Activated CD8-positive, alpha-beta memory T cell treated with anti-CD3 and anti-CD28 coated beads for 1 hour (primary cell): ENCODE measurements at places on chromosomes 2 and 18.

- DNase-seq: peak; percentile 69
Measured at GRCh38 chr18:48940854-48941611, 9.7 kb downstream of the SMAD7 start.

DNA sequence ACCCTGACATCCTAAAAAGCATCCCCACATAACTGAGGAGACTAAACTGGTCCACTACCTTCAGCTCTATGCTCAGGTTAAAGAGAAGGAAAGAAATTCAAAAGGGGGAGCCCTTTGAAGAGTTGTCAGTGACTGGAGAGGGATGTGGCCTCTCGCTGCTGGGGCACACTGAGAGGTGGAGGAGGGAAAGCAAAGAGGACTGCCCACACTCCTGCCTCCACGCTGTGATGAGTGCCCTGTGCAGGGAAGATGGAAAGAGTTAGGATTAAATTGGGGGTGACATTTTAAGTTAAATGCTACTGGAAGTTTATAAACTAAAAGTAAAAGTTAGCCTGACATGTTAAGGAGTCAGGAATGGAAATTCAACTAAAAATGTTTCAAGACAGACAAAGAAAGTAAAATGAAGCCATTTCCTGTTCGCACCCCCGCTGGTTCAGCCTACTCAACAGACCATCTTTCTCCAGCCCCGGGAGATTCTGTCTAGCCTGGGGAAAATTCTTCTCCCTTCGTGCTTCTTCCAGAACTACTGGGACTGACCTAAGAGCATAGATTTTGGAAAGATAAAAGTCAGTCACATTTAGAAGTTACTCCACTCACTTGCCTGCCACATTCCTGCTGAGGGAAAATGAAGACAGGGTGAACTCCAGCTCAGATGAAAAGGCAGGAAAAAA is 17.8 kb upstream of the INO80C start:
- no peak for DNase-seq

DNA sequence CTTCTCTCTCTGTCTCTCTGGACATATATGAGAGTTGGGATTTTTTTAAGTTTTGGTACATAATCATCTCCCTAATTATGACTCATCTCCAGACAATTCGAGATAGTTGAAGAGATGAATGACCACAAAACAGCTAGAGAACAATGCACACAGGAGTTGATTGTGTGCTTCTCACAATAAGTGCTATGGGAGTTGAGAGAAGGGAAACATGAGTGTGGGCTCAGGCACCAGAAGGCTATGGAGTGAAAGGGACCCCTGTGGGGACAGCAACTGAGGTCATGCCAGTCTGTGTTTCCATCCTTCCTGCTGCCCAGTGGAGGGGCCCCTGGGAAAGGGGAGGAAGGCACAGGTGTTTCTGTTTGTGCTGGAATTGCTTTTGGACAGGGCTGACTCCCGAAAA is 6.5 kb upstream of the YWHAQ start:
- no peak for DNase-seq

- DNase-seq: no peak
Measured at GRCh38 chr2:104501342-104501741, 352.6 kb upstream of the POU3F3 start.

GRCh38 chr18:79962835-79963657 is 1.4 kb upstream of the HSBP1L1 start:
- no peak for DNase-seq

GRCh38 chr2:71719520-71720282 is 266.3 kb downstream of the DYSF start:
- no peak for DNase-seq

DNA sequence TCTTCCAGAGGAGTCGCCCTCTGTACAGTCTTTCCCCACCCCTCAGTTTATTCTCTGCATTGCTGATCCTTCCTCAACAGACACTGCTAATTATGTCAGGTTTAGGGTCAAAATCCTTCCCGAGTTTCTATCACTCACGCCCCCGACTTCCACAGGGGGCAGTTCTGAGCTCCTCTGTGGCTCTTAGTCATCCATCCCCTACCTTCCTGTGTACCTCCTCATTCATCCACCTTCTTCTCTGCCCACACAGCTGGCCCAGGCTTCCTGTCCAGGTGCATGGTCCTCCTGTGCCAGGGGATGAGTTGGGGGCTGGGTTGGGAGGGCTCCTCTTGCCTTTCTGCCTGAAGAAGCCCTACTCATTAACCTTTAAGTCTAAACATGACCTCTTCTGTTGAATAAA is 202.9 kb downstream of the ARL4C start:
- DNase-seq: no peak

DNA sequence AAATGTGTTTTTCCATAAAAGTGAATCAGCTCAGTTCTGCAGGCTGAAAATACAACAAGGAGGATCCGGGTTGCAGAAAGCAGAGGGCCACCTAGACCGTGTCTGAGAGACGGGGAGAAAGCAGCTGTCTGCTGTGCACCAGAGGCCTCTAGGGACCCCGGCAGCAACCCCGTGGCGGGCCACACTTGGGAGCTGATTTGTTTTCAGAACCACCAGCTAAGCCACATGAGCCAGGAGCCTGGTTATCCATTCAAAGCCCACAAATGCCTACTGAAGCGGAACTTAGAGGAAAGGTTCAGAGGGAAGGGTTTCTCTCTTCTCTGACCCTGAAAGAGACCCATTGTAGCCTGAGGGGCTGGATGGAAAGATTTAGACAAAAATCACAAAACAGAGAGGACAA is 28.4 kb upstream of the ID2 start:
- no peak for DNase-seq

- no peak for DNase-seq
Measured at GRCh38 chr2:152627351-152627957, 89.8 kb downstream of the PRPF40A start.

DNA sequence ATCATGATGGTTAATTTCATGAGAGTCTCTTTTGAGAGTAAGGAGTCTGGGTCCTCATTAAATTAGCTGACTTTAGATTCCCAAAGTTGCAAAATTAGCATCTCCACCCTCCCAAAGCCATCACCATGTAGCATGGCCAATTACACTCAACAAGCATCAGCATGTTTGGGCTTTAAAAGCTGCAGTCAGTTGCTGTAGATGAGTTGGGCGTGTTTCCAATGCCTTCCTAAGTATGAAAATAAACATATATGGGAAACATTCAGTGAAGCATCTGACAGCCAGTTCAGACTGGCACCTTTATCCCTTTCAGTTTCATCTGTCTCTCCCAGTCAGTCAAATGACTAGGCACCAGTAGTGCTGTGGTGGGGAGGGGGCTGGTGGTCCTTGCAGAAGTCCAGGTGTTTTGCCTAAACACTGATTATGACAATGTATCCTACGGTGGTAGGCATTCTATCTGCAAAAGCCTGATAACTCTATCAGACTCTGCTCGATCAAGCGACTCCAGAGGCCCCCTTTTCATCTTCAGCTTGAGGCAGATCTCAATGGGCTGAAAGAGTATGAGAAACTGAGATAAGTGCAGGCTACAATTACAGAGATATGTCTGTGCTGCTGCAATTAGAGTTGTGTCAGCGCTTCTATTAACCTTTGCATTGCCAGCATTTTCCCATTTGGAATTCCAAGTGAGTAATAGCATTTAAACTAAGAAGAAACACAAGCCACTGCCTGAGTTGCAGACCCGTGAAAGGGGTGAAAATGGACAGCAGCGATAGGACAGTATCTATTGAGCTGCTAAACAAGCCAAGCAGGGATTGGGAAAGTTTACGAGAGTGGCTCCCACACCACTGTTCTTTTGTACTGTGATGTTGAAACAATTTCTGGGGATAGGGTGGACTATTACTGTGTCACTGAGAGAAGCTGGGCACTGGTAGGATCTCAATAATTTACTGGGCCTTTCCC is 67.3 kb upstream of the SPOPL start:
- no peak for DNase-seq

GRCh38 chr2:70514612-70515055 is 39.0 kb downstream of the TGFA start:
- DNase-seq: no peak

DNA sequence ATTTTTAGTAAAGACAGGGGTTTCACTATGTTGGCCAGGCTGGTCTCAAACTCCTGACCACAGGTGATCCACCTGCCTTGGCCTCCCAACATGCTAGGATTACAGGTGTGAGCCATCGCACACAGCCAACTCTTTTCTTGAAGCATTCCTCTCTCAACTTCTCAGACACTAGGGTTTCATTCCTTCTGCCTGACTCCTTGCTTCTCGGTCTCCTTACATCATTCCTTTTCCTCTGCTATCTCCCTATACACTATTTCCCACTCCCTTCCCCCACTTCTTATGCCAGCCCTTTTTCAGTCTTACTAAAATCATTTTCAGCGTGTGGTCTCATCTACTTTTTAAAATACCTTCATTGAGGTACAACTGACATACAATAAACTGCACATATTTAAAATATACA is 6.1 kb downstream of the SOS1 start:
- no peak for DNase-seq

DNA sequence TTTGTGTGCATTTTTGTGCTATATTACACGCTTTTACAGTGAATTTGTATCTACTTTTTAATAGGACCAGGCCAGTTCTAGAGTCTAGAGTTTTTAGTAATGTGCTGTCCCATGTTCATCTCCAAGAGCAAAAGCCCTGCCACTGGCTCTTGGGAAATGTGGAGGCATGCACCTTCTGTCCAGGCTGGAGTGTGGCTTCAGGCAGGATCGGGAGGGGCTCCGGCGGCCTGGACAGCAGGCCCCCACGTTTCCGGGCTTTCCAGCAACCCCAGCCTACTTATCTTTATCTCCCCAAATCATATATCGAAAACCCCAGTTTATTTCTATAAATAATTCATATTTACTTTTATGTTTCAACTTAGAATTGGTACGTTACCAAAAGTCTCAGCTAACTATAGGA is 78.2 kb downstream of the SNTG2 start:
- no peak for DNase-seq

DNA sequence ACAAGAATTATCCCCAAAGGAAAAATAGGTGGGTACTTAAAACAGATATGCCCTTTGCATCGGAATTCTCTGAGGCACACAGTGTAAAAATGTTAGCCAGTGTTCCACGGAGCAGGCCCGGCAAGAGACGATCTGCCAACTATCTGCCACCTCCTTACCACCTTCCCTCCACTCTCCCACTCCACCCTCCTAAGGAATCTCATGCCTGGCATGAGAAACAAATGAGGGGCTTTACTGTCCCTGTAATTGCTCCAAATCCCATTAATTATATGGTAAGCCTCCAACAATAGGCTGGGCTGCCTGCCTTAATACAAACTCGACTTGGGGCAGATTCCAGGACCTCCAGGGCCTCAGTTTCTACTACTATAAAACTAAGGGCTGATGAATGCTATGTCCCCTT is 102.3 kb downstream of the ZBTB7C start:
- DNase-seq: no peak

GRCh38 chr2:72036173-72036545 is 111.5 kb downstream of the CYP26B1 start:
- DNase-seq: no peak

- DNase-seq: no peak
Measured at GRCh38 chr2:218615868-218616315, 8.2 kb downstream of the PLCD4 start.

DNA sequence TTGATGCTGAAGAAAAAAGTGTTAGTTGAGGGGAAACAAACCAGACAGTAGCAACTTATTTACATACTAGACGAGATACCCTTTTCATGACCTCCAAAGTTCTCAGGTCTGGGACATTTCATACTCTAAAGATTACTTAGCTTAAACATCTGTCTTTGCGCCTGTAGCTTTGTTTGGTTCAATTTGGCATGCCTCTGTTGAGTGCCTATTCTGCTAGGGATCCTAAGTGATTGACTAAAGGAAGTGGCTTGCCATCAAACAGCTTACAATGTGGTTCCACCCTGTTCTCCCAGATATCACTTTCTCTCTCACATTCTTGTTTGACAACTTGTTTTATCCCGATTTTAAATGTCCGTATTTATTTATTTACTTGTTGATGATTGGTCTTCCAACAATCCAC is 488.8 kb downstream of the PARD3B start:
- no peak for DNase-seq

GRCh38 chr18:58995663-58996062 is 131.0 kb downstream of the ZNF532 start:
- DNase-seq: no peak

DNA sequence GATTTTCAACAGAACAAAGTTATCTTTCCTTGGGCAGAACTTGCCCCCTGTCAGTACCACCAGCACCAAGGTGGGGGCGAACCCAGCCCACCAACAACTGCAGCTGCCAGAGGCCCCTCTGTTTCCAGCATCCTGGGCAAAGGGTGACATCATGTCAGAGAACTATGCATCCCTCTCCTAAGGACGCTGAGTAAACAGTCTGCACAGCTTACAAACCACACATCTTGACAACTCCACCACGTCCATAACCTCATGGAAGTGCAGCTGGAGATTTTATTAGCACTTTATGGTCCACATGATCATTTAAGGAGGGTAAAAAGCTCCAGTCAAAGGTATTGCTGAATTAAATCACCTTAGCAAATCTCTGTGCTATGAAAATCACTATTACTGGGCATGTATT is 40.4 kb downstream of the PIEZO2 start:
- no peak for DNase-seq

- no peak for DNase-seq
Measured at GRCh38 chr2:106581328-106581727, 94.2 kb downstream of the CD8B2 start.

GRCh38 chr2:17196380-17196779 is 321.9 kb downstream of the RAD51AP2 start:
- no peak for DNase-seq

GRCh38 chr2:165003443-165004130 is 48.3 kb upstream of the SLC38A11 start:
- no peak for DNase-seq

GRCh38 chr2:146258071-146258470 is 1586.8 kb upstream of the ACVR2A start:
- no peak for DNase-seq

- no peak for DNase-seq
Measured at GRCh38 chr2:74168739-74169138, 9.9 kb downstream of the MOB1A start.

GRCh38 chr18:295756-296490 is 28.1 kb upstream of the THOC1 start:
- no peak for DNase-seq

DNA sequence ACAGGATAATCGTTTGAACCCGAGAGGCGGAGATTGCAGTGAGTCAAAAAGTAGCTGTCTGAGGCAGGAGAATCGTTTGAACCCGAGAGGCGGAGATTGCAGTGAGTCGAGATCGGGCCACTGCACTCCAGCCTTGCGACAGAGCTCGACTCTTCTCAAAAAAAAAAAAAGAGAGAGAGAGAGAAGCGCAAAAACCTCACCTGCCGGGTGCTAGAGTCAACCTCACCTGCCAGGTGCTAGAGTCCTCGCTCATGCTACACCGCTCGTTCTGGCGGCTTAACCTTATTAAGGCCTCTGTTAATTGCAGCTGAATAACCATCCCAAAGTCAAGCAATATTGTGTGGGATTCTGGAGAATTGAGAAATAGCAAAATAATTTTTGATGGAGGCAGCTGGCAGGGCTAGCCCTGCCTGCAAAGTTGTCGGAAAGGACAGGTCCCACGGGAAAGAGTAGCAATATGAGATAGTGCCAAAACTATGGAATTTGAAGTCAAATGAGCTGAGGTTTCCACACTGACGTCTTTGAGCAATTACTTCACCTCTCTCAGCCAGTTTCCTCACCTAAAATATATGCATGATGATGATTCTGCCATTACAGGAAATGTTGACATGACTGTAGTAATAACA is 644 bp upstream of the DYM start:
- no peak for DNase-seq

GRCh38 chr2:26495705-26496297 is 17.9 kb upstream of the OTOF start:
- DNase-seq: no peak
